ENCODE measurements at places on chromosomes 1 and 21.

DNA sequence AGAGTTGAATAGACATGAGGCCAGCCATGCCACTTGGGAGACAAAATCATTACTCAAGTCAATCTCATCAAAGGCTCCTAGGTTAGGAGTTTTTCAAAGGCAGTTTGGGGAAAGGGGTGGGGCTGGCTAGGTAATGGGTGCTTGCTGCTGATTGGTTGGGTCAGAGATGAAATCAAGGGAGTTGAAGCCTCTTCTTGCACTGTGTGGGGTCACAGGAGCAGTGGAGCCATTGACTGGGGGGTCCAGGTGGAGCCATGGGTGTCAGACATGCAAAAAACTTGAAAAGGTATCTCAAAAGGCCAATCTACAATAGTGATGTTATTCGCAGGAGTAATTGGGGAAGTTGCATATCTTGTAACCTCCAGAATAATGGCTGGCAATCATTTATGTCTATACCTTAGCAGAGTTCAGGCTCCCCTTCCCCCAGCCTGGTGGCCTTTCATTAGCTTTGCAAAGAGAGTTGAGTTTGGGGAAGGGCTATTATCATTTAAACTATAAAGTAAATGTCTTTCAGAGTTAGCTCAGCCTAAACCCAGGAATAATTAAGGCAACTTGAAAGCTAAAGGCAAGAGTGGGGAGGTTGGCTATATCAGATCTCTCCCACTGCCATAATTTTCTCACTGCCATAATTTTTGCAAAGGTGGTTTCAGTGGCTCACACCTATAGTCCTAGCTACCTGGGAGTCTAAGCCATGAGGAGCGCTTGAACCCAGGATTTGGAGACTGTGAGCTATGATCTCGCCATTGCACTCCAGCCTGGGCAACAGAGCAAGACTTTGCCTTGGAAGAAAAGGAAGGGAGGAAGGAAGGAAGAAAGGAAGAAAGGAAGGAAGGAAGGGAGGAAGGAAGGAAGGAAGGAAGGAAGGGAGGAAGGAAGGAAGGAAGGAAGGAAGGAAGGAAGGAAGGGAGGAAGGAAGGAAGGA, 7.8 kb upstream of the PINK1 start:
- no peak for DNase-seq

DNA sequence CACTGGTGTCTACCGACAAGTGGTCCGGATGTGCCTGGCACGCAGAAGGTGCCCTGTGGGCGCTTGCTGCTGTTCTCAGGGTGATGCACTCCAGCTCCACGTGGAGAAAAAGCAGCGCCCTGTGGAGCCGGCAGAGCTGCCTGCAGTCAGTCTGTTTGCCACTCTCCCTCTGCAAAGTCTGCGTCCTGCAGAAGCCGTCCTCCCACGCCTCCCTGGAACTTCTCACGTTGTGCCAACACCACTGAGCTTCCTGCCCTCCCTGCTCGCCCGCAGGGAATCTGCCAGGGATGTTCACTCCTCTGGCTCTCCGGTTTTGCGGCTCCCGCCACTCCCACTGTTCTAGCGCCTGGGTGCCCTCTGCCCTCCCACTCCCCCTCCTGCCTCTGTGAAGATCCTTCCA, 19.8 kb upstream of the UBXN10 start:
- DNase-seq: peak; percentile 18

DNA sequence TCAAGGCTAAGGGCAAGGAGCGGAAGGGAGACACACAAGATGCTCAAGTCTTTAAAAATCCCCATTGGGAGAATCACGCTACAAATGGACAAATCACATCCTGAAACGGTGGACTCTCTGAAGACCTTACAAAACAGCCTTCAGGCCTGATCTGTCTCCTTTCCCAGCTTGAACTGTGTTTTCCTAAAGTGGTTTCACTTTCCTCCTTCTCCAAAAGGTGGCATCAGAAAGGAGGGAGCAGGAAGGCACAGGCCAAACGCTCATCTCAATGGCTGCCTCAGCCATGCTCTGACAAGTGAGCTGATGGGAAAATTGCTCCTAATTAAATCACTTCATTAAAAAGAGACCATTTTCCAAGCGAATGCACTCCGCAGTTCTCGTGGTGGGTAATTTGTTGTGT, 47.7 kb downstream of the UTP25 start:
- peak; percentile 82 for DNase-seq

DNA sequence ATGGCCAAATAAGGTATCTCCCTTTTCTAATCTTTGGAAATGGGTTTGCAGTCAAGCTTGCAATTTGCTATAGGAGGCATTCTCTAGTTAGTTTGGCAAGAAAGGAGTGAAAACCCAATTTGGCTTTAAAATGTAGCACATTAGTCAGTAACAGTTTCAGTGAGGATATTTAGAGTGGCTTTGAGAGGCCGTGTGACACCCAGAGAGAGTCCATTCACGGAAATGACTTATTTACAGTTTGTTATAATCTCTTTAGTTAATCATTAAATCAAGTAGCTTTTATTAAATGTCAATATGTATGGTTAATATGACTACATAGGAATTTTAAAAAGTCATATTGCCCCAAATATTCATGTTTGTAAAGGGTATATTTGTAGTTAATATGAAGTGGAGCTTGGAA, 9.6 kb downstream of the ZBTB18 start:
- DNase-seq: no peak

- DNase-seq: no peak
Observed at GRCh38 chr21:35478161-35479064, 429.3 kb upstream of the RUNX1 start.

DNA sequence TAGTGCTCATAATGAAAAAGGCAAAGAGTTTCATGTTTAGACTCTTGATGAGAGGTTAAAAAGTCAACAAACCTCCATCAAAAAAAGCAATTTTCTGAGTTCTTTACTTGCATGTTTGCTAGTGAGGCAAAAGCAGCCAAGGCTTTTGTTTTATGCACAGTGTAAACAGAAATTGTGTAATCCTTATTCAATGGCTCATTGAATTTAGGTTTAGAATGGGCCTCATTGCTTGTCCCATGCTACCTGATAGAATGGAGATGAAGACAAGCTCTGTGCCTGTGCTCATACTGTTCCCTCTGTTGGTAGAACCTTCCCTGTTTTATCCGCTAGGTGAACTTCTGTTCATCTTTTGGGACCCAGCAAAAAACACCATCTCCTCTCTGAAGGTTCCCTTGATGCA, 10.0 kb upstream of the LRRC8D start:
- no peak for DNase-seq

- no peak for DNase-seq
Observed at GRCh38 chr1:24319312-24319863, at the start of gene GRHL3. Gene GRHL3 (plus strand): TSS chr1:24319357. CDS start chr1:24319552, 195 bp downstream.

DNA sequence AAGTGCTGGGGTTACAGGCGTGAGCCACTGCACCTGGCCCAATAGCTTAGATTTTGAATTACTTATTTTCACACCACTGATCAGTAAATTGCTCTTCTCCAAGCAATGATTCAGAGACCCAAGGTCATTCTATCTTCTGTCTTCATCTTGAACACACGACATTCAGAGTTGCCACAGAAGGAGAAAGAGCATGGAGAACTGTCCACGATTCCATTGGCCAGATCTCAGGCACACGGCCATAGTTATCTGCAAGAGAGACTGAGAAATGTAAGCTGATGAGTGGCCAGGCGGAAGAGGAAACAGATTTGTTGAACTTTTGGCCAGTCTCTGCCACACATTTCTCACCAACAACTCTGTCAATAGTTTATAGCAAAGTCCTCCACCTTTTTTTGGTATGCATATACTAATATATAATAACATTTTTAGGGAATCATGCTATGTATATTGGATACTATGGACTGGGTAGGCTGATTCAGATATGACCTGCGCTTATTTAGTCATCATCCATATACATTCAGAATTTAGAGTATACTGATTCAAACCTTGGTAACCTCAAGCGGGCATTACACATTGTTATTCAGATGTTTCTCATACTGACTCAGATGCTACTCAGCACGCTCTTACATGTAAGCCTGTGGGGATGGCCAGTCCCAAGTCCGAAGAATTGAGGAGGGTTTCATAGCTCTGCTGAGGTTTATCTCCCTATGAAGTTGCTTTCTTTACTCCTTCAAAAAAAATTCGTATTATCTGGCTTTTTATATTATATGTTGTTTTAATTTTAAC, 25.5 kb upstream of the CAP1 start:
- no peak for DNase-seq

- no peak for DNase-seq
Observed at GRCh38 chr21:43691086-43691795, 27.7 kb upstream of the PDXK start.

GRCh38 chr21:46436621-46437020, 22.1 kb upstream of the DIP2A start:
- no peak for DNase-seq

All from A673 (cell line).